ENCODE measurements at places on chromosomes 11 and 22.

GRCh38 chr22:28171712-28172111 lies 252.7 kb upstream of the PITPNB start:
- DNase-seq, result no peak

GRCh38 chr11:64553554-64554201 lies 37.3 kb upstream of the SLC22A12 start:
- peak; percentile 46 for DNase-seq

DNA sequence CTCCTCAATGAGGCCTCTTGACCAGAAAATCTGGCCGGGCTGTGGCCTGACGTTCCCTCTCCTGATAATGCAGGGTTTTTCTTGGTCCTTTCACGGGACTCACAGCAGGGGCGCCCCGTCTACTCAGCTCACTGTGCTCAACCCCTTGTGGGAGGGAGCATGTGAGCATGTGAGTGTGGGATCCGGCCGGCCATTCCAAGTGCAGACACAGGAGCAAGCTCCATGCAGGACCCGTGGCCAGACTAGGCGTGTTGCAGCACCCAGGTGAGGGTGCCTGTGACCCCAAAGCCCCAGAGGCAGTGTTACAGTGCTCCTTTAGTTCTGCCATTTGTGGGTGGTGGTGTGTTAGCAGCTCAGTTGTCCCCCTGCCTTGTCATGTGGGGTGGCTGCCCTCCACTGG lies 18.0 kb downstream of the DHCR7 start:
- no peak for DNase-seq

- peak; percentile 11 for DNase-seq
Measured at GRCh38 chr11:70112017-70112434, 33.9 kb downstream of the ANO1 start.

- DNase-seq, result no peak
Measured at GRCh38 chr11:110738641-110739040, 26.4 kb upstream of the ARHGAP20 start.
